ENCODE measurements at places on chromosomes 12 and 14. TPM values are rescaled to one million over a fixed set of nuclear protein-coding genes. Genes with fewer than 3 reads are reported as not detected.

SLC4A8 gene
- 1.2 TPM for polyA plus RNA-seq

MAGOHB gene
- 54.7 TPM for polyA plus RNA-seq

PUS1 gene
- polyA plus RNA-seq: 14.5 TPM

ADGRD1 gene
- not detected for polyA plus RNA-seq

STON2 gene
- not detected for polyA plus RNA-seq

DNA sequence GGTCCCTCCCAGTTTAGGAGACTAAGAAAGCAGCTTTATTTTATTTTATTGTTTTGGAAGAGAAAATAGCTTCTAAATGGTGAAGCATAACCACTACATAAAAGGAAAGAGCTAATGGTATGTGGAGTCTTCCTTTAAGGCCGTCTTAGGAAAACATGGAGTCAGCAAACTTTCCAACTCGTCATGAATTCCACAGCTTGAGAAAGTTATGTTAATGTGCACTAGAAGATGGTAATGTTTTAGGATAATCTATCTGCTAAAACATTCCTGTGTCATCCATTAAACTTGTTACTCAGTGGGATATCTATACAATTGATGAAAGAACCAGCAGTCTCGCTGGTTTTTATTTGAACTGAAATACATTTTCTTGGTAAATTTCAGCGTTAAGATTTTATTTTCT is 448.4 kb upstream of the SEL1L start:
- DNase-seq: no peak
- H3K4me3 ChIP-seq: no peak overlapping the region
- no peak overlapping the region for H3K27ac ChIP-seq
- no peaks in the 10 kb centered on the region for H3K27me3 ChIP-seq
- no peaks in the 10 kb centered on the region for H3K4me1 ChIP-seq

- peaks cover 11% of the 10 kb centered on the region for H3K4me1 ChIP-seq
- H3K27me3 ChIP-seq: no peaks in the 10 kb centered on the region
- no peak for DNase-seq
- peaks cover 6% of the 10 kb centered on the region for H3K36me3 ChIP-seq
- no peak overlapping the region for H3K4me3 ChIP-seq
Measured at GRCh38 chr12:51009056-51009440, 17.1 kb downstream of the SLC11A2 start.

- no peak for DNase-seq
- no peaks in the 10 kb centered on the region for H3K36me3 ChIP-seq
- H3K27me3 ChIP-seq: peaks cover 23% of the 10 kb centered on the region
- H3K27ac ChIP-seq: no peak overlapping the region
- H3K4me1 ChIP-seq: peaks cover 12% of the 10 kb centered on the region
Measured at GRCh38 chr12:108131657-108132126, 2.6 kb downstream of the WSCD2 start.

- peak overlapping the region; percentile 91 for H3K27ac ChIP-seq
- peaks cover 44% of the 10 kb centered on the region for H3K4me1 ChIP-seq
- no peaks in the 10 kb centered on the region for H3K36me3 ChIP-seq
- H3K27me3 ChIP-seq: peaks cover 9% of the 10 kb centered on the region
- peak; percentile 60 for DNase-seq
Measured at GRCh38 chr12:107320033-107320928, 226.9 kb upstream of the CRY1 start.
